ENCODE measurements at places on chromosomes 2 and 18.

DNA sequence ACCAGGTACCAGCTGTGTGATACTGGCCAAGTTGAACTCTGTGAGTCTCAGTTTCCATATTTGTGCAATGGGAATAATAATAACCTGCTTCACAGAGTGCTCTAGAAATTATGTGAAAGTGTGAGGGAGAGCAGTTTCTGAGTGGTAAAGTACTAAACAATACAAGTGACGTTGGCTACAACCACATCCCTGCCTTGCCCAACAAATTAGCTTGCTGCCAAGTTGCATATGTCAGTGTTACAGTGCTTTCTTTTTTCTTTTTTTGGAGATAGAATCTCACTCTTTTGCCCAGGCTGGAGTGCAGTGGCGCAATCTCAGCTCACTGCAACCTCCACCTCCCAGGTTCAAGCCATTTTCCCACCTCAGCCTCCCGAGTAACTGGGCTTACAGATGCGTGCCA lies 533.6 kb upstream of the MEX3C start:
- no peak overlapping the region for H3K27ac ChIP-seq
- no peaks in the 10 kb centered on the region for H3K27me3 ChIP-seq
- no peak for DNase-seq
- H3K4me1 ChIP-seq: no peaks in the 10 kb centered on the region
- H3K36me3 ChIP-seq: no peaks in the 10 kb centered on the region

DNA sequence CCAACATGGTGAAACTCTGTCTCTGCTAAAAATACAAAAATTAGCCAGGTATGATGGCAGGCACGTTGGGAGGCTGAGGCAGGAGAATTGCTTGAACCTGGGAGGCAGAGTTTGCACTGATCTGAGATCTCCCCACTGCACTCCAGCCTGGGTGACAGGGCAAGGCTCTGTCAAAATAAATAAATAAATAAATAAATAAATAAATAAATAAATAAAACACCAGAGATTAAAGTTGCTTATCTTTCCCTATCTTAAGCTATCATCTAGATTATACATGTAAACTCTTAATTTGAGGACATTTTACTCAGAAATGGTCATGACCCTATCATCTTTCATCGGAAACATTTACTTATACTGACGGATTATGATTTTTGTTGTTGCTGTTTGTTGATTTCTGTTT lies 373.2 kb downstream of the GALNT13 start:
- H3K4me1 ChIP-seq: no peaks in the 10 kb centered on the region
- H3K27me3 ChIP-seq: no peaks in the 10 kb centered on the region
- DNase-seq: no peak
- no peak overlapping the region for H3K4me3 ChIP-seq
- no peak overlapping the region for H3K27ac ChIP-seq
- H3K36me3 ChIP-seq: no peaks in the 10 kb centered on the region

GRCh38 chr2:42618972-42619371 lies 50.5 kb downstream of the MTA3 start:
- DNase-seq: no peak
- H3K4me3 ChIP-seq: no peak overlapping the region
- peaks cover 26% of the 10 kb centered on the region for H3K36me3 ChIP-seq
- no peak overlapping the region for H3K27ac ChIP-seq
- no peaks in the 10 kb centered on the region for H3K4me1 ChIP-seq
- H3K27me3 ChIP-seq: no peaks in the 10 kb centered on the region

DNA sequence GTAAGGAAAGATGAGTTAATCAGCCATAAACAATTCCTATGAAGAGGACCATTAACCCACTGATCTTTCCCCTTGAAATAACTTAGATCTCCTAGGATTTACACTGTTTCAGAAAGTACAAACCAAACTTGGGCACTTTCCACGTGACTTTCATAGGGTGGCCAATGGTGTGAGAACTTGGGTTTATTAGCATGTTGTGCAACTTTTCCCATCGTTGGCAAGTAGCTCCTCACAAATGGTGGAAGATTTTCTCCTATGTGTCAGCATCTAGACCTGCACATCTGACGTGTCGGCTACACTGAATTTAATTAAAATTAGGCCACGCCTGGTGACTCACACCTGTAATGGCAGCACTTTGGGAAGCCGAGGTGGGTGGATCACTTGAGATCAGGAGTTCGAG lies 116.3 kb downstream of the GALNT1 start:
- H3K4me1 ChIP-seq: no peaks in the 10 kb centered on the region
- no peak overlapping the region for H3K4me3 ChIP-seq
- DNase-seq: no peak
- H3K27ac ChIP-seq: no peak overlapping the region
- no peaks in the 10 kb centered on the region for H3K27me3 ChIP-seq

DNA sequence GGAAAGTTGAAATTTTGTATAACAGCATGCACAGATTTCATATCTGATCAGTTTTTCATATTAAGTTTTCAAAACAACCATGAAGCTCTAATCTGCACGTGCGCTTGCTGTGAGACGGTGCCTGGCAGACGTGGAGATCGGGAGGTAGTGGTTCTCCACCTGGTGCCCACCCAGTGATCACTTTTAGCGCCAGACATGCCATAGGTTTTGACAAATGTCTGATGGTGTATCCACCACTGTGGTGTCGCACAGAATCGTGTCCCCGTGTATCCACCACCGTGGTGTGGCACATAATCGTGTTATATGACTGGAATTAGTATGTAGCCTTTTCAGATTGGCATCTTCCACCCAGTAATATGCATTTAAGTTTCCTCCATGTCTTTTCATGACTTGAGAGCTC lies 40.9 kb upstream of the KCNG2 start:
- no peak overlapping the region for H3K4me3 ChIP-seq
- no peaks in the 10 kb centered on the region for H3K27me3 ChIP-seq
- H3K27ac ChIP-seq: no peak overlapping the region
- H3K36me3 ChIP-seq: peaks cover 11% of the 10 kb centered on the region

- peaks cover 55% of the 10 kb centered on the region for H3K36me3 ChIP-seq
- DNase-seq: no peak
- H3K4me1 ChIP-seq: no peaks in the 10 kb centered on the region
These were observed 255.5 kb downstream of the TWIST2 start for GRCh38 chr2:239103125-239104098.

GRCh38 chr2:54867457-54867856 lies 144.0 kb downstream of the EML6 start:
- H3K27ac ChIP-seq: no peak overlapping the region
- no peaks in the 10 kb centered on the region for H3K27me3 ChIP-seq
- no peak overlapping the region for H3K4me3 ChIP-seq
- no peaks in the 10 kb centered on the region for H3K36me3 ChIP-seq
- no peak for DNase-seq

- DNase-seq: no peak
- H3K4me3 ChIP-seq: no peak overlapping the region
- no peak overlapping the region for H3K27ac ChIP-seq
- no peaks in the 10 kb centered on the region for H3K36me3 ChIP-seq
- H3K27me3 ChIP-seq: no peaks in the 10 kb centered on the region
These were observed 14.5 kb upstream of the THADA start for GRCh38 chr2:43610361-43610760.

- peaks cover 4% of the 10 kb centered on the region for H3K4me1 ChIP-seq
- H3K27ac ChIP-seq: peak overlapping the region; percentile 90
- DNase-seq: peak; percentile 63
- no peaks in the 10 kb centered on the region for H3K27me3 ChIP-seq
- H3K36me3 ChIP-seq: no peaks in the 10 kb centered on the region
These were observed 1.1 kb downstream of the ITGAV start for GRCh38 chr2:186590759-186591505.

GRCh38 chr2:220847589-220847988 lies 724.5 kb downstream of the EPHA4 start:
- H3K27me3 ChIP-seq: no peaks in the 10 kb centered on the region
- no peak overlapping the region for H3K4me3 ChIP-seq
- no peaks in the 10 kb centered on the region for H3K36me3 ChIP-seq
- no peaks in the 10 kb centered on the region for H3K4me1 ChIP-seq
- no peak overlapping the region for H3K27ac ChIP-seq
- no peak for DNase-seq

DNA sequence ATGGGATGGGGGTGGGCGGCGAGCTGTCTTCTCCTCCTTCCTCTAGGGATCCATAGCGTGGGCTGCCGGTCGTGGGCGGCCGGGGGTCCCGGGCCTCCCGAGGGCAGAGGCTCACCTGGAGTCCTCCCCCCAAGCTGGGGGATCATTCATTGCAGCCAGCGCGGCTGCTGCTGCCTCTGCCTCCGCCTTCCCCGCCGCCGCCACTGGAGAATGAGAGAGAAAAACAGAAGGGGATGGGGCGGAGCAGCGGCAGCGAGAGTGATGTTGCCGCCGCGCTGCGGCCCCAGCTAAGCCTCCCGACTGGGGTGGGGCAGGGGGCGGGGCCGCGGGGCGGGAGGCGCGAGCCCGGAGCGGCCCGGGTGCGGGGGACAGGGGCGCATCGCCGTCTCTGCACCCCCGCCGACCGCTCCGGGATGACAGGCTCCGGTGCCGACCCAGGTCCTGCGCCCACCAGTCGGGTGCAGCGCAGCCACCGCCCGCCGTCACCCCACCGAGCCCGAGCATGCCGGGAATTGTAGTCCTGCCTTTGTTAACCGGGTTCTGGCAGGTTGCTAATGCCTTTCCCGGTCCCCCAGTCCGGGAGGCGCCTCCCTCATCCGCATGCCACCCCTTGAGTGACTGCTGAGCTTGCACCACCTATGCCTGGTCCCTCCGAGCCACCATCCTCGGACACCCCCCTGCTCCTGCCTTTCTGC lies at the start of gene KIF3C:
Gene KIF3C (minus strand): TSS at position 225 of the 695 bp plus-strand sequence. CDS start 580 bp downstream, outside the sequence.
- peak within 1 kb of the TSS; percentile 69 for H3K4me3 ChIP-seq
- DNase-seq: no peak
- peak within 1 kb of the TSS; percentile 39 for H3K27ac ChIP-seq

- no peak overlapping the region for H3K27ac ChIP-seq
- no peaks in the 10 kb centered on the region for H3K36me3 ChIP-seq
- DNase-seq: no peak
- no peaks in the 10 kb centered on the region for H3K4me1 ChIP-seq
These were observed 402.0 kb upstream of the LRRTM1 start for GRCh38 chr2:80706541-80706940.

- no peak overlapping the region for H3K4me3 ChIP-seq
- H3K4me1 ChIP-seq: no peaks in the 10 kb centered on the region
- H3K36me3 ChIP-seq: peaks cover 5% of the 10 kb centered on the region
- no peak overlapping the region for H3K27ac ChIP-seq
- DNase-seq: no peak
- peaks cover 18% of the 10 kb centered on the region for H3K27me3 ChIP-seq
These were observed 257.3 kb downstream of the GLI2 start for GRCh38 chr2:120992791-120993555.

DNA sequence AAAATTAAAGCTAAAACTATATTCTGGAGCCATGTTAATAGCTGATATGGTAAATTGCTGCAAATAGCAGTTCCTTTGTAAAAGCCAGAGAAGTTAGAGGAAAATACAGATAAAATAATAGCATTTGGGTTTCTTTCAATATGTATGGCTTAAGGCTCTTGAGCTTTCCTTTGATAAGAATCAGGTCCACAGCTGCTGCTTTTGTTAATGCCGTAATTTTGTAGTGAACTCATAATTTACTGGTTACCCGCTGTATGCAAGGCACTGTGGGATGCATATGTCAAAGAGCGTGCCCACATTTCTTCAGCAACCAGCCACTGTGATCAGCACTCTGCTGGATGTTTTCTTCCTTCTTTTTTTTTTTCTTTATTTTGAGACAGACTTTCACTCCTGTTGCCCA lies 79.1 kb downstream of the MOGAT1 start:
- DNase-seq: no peak
- peaks cover 11% of the 10 kb centered on the region for H3K4me1 ChIP-seq
- no peak overlapping the region for H3K4me3 ChIP-seq

DNA sequence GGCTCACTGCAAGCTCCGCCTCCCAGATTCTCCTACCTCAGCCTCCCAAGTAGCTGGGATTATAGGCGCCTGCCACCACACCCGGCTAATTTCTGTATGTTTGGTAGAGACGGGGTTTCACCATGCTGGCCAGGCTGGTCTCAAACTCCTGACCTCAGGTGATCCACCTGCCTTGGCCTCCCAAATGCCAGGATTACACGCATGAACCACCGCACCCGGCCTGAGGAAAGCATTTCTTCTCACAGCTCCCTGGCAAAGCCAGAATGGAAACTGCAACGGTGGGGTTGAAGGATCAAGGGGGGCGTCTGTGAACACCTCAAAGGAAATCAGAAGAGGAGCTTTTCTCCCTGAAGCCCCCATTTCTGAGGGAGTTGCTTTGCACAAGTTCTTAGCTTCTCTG lies 11.2 kb upstream of the TEX51 start:
- no peaks in the 10 kb centered on the region for H3K36me3 ChIP-seq
- no peaks in the 10 kb centered on the region for H3K27me3 ChIP-seq
- no peak overlapping the region for H3K4me3 ChIP-seq

- H3K36me3 ChIP-seq: no peaks in the 10 kb centered on the region
- no peaks in the 10 kb centered on the region for H3K4me1 ChIP-seq
- H3K4me3 ChIP-seq: no peak overlapping the region
- no peak for DNase-seq
- H3K27ac ChIP-seq: no peak overlapping the region
These were observed 5.1 kb upstream of the CALCRL start for GRCh38 chr2:187453078-187453641.

DNA sequence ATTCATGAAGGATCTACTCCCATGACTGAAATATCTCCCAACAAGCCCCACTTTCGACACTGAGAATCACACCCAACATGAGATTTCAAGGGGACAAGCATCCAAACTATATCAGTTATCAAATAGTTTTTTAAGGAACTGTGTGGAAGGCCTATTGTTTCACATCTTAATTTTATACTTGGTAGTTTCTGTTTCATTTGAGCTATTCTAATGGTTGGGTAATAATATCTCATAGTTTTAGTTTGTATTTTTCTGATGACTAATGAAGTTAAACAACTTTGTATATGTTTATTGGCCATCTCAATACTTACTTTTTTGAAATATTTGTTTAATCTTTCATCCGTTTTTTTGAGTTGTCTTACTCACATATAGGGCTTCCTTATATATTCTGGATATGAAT lies 135.0 kb downstream of the SCG2 start:
- no peaks in the 10 kb centered on the region for H3K27me3 ChIP-seq
- DNase-seq: no peak
- no peak overlapping the region for H3K4me3 ChIP-seq
- no peak overlapping the region for H3K27ac ChIP-seq
- no peaks in the 10 kb centered on the region for H3K4me1 ChIP-seq

GRCh38 chr18:38318416-38318815 lies 752.8 kb upstream of the CELF4 start:
- H3K36me3 ChIP-seq: no peaks in the 10 kb centered on the region
- no peaks in the 10 kb centered on the region for H3K4me1 ChIP-seq
- DNase-seq: no peak
- H3K27ac ChIP-seq: no peak overlapping the region
- no peak overlapping the region for H3K4me3 ChIP-seq

DNA sequence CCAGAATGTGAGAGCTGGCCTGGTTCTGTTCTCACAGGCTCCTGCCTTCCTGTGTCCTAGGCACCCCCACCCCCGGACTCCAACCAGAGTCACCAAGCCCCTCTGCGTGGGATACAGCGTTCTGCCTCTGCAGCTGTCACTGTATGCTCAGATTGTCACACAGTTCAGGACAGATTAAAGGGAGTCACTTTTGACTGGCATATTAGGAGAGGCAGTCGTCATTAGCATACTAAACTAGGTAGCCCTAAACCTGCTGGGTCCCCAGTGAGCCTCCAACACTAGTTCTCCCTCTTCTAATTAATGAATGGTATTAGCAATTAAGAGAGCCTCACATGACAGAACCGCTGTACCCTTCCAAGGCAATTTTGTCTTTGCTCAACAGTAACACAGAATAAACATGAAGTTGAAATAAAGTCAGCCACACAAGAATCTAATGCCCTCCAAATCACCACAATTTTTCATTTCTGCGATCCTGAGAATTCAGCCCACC lies 340.2 kb downstream of the CMPK2 start:
- no peak overlapping the region for H3K27ac ChIP-seq
- H3K4me3 ChIP-seq: no peak overlapping the region
- peaks cover 2% of the 10 kb centered on the region for H3K4me1 ChIP-seq

- H3K27ac ChIP-seq: no peak overlapping the region
- no peaks in the 10 kb centered on the region for H3K36me3 ChIP-seq
- no peak for DNase-seq
- H3K27me3 ChIP-seq: peaks cover 29% of the 10 kb centered on the region
These were observed 205.8 kb upstream of the SMAD2 start for GRCh38 chr18:48136051-48136826.
